ENCODE measurements at places on chromosomes 16 and 17. TPM values are rescaled to one million over a fixed set of nuclear protein-coding genes. Genes with fewer than 3 reads are reported as not detected.

PIPOX gene
- total RNA-seq = 1.6 TPM

FNDC8 gene
- total RNA-seq = not detected

PMFBP1 gene
- 3.1 TPM for total RNA-seq

KRTAP4-1 gene
- total RNA-seq = not detected

NPIPB13 gene
- total RNA-seq = 9.0 TPM

NKD1 gene
- total RNA-seq = 1.3 TPM

LRRC46 gene
- total RNA-seq = 1.4 TPM

C1QTNF8 gene
- not detected for total RNA-seq

RASL10B gene
- 0.15 TPM for total RNA-seq

SOST gene
- not detected for total RNA-seq

PRSS8 gene
- not detected for total RNA-seq

ITGAX gene
- 3.1 TPM for total RNA-seq
